ENCODE measurements at places on chromosomes 11 and 22.

DNA sequence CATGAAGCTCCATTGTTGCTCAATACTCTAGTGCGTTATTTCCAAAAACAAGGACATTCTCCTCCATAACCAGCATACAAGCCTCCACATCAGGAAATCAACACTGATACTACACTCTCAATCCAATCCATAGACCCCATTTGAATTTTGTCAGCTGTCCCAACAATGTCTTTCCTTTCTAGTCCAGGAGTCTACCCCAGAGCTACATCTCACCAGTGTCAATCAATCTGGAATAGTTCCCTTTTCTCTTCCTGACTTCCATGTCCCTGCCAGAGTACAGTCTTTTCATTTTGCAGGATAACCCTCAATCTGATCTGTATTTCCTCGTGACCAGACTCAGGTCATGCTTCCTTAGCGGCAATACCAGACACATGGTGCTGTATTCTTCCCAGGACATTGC lies 43.0 kb downstream of the TCF20 start:
- no peak for DNase-seq

DNA sequence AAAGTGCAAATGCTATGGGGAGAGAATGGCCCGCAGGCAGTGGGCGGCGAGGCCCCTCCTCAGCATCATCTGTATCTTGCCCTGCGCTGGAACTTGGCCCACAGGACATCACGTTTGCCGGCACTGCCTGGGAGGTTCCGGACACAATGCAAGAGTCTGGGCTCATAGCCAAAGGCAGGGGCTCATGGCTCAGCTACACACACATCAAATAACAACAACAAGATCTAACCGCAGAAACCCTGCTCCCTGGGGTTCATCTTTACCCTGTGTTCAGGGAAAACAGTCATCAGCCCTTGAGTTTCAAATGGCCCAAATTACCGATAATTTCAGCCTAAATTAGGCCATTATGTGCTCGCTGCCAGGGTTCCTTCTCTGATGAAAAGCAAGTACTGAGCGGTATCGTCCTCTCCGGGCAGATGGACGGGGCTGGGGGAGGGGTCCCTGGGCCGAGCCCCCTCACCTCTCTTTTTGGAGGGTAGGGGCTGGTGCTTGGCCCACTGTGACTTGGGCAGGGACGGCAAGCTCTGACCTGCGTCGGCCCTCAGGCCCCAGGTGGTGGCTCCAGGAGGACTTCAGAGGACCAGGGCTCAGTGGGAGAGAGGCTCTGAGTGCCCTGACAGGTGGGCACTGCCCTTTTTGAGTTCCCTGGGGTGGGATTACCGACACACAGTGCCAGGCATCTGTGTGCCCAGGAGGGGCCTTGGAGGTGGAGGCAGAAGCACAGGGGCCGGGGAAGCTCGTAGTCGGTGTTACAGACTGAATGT lies 25.0 kb upstream of the GAL start:
- DNase-seq: no peak

GRCh38 chr11:109423466-109424190 lies 1.6 kb downstream of the C11orf87 start:
- no peak for DNase-seq

DNA sequence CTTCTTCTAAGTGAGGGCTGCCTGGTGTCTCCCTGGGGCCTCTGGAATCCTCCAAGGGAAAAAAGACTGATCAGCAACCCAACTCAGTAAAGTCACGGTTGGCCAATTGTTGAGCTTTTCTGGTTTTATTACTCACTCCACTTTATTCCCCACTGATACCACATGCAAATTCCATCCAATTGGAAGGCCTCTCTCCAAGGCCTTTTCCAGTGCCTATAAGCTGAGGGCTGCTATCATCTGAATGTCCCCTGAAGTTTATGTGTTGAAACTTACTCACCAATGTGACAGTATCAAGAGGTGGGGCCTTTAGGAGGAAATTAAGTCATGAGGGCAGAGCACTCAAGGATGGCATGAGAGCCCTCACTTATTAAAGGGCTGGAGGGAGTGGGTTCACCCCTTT lies 463.3 kb downstream of the BUD13 start:
- no peak for DNase-seq

GRCh38 chr11:113557926-113558325 lies 82.7 kb upstream of the DRD2 start:
- DNase-seq: no peak

GRCh38 chr11:9462172-9462799 lies 1.5 kb downstream of the ZNF143 start:
- no peak for DNase-seq

DNA sequence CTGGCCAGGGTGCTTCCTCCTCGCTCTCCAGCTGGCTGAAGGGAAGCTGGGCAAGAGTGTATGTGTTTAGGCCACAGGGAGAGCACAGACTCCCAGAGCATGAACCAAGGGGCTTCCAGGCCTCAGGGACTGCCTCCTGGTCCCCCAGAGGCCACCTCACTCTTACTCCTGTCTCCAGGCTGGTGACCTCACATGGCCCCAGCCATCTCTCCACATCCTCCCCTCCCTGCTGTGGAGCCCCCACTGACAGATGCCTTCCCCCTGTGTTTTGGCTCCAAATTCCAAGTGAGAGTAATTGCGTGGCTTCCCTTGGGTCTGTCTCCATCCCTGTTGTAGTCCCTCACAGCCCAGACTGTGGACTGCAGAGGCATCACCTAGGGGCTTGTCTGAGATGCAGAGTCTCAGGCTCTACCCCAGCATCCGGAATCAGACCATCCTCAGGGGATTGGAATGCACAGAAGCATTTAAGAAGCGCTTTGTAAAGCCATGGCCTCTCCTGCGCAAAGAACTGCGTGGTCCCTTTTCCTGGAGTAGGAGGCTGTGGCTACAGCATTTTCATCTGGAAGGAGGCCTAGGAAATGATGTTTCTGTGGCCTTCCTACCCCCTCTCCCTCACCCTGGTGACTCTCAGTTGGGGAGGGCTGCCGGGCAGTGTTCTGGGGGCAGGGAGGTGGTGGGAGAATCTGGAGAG lies 91.1 kb downstream of the ATXN10 start:
- no peak for DNase-seq

DNA sequence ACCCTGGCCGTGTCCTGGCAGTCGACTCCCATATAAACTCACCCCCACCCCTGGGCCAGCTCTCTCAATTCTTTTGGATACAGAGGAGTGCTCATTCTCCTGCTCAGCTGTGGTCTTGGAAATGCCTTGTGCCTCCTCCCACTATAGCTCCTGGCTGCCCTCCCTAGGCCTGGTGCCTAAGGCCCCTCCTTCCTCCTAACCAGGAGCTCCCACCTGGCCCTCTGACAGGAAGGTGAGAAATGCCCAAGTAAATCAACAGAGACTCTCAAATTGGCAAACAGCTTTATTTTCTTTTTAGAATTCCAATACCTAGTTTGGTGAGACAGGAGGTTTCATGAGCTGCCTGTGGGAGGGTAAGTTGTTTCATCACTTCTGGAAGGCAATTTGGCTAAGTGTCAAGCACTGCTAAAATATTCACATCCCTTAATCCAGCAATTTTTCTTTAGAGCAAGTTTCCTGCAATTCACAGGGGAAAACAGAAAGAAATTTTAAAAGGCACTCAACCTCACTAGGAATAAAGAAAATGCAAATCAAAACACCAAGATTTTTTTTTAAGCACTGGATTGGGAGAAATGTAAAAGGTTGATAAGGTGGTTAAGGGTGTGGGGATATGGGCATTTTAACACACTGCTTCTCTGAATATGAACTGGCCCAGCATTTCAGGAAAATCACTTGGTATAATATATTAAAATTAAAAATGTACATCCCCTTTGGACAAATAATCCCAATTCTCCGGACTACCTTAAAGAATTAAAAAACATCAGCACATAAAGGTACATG lies 209.7 kb upstream of the ARHGAP20 start:
- DNase-seq: no peak

DNA sequence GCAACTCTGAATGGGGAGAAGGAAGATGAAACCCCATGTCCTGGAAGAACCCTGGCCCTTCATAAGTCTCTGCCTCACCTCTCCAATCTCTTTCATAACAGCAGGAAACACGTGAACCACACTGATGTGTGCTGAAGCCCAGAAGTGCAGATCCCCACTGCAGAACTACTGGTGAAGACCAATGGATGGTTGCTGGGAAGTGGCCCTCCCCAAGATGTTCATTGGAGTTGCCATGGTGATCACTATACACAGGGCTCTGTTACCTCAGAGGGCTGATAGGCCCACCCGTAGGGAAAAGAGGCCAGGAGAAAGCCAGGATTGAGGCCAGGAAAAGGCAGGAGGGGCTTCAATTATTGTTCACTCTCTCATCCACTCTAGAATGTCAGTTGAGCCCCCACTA lies 11.6 kb downstream of the TST start:
- no peak for DNase-seq

- DNase-seq: no peak
Measured at GRCh38 chr22:22728382-22728781, 84.0 kb downstream of the GGTLC2 start.

DNA sequence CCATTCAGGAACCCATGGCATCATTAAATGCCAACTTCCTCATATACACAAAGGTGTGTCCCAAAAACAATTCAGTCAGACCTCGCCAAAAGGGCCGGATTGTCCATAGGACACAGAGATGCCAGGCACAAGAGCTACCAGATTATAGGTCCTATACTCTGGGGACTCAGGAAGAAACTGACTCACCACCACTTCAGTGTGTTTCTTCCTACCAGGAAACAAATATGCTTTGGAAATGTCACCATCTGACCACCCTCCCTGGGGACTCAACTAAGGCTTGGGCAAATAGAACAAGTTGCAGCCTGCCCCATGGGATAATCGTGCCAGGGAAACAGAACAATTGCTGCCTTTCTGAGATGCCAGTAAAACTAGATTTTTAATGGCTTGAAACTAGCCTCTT lies 11.7 kb downstream of the POU2AF3 start:
- DNase-seq: no peak

GRCh38 chr11:77024745-77025144 lies 9.5 kb upstream of the B3GNT6 start:
- DNase-seq: no peak

DNA sequence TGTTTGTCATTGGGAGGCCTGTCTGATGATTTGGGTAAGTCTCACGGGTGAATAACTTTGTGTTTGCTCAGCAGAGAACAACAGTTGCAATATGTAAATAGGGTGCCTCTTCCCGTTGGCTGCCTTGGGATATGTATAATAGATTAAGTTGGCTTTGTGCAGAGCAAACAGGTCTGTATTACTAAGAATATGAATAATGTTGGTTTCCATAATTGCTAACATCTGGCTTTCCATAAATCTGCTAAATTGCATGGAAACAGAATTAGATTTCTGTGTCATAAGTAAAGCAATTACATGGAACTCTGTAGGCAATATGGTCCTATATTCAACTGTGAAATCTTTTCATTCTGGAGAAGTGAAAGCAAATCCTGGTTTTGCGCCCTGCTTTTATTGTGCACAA lies 636.0 kb upstream of the ANO5 start:
- DNase-seq: no peak

DNA sequence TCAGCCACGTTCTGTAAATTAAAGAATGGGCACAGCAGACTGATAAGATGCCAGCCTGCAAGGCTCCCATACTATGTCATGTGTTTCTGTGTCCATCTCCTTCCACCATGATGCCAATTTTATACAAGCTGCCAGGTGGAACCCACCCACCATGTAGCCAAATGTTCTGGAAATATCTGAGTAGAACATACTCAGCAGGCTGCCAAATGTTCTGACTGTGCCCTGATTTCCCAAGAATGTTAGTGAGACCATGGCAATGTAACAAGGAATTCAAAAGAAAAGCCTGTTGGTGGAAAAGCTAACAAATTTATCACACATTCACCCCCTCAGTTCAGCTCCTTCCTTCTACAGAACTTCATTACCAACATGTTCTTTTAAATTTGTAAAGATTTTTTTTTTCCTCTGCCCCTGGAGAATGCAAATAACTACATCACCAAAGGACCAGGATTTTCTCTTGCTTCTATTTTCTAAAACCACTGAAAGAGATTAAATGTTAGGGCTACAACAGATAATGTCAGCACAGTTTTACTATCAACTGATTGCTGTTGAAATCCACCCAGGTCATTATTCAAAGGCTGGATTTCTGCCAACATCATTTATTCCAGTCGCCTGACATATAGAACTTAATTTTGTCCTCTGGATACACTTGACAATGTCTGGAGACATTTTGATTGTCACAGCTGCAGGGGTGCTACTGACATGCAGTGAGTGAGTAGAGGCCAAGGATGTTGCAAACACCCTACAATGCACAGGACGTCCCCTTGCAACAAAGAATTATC lies 3.1 kb downstream of the DMC1 start:
- no peak for DNase-seq

GRCh38 chr11:117127171-117127901 lies 16.8 kb upstream of the PAFAH1B2 start:
- DNase-seq: no peak

DNA sequence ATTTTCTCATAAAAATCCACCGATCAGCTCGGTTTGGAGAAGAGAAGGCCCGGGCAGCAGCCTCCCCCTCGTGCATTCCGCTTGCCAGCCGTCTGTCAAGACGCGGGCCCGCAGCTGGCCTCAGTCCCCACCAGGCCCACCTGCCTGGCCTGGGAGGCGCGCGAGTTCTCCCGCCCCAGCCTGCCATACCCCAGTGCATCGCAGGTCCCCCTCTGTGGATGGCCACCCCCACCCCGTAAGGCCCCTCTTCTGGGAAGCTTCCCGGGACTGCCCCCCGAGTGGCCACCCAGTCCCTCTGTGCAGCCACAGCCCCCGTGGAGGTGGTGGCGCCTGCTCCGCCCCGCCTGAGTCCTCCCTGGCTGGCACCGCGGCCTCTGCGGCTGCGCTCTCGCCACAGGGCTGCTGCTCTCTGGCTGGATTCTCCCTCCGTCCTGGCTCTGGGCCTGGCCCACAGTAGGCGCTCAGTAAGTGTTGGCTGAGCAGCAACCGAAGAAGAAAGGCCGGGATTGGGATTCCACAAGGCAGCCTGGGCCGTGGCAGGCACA lies 74.0 kb upstream of the TCF20 start:
- no peak for DNase-seq

- no peak for DNase-seq
Measured at GRCh38 chr11:119189393-119189792, 4.1 kb downstream of the NHERF4 start.

DNA sequence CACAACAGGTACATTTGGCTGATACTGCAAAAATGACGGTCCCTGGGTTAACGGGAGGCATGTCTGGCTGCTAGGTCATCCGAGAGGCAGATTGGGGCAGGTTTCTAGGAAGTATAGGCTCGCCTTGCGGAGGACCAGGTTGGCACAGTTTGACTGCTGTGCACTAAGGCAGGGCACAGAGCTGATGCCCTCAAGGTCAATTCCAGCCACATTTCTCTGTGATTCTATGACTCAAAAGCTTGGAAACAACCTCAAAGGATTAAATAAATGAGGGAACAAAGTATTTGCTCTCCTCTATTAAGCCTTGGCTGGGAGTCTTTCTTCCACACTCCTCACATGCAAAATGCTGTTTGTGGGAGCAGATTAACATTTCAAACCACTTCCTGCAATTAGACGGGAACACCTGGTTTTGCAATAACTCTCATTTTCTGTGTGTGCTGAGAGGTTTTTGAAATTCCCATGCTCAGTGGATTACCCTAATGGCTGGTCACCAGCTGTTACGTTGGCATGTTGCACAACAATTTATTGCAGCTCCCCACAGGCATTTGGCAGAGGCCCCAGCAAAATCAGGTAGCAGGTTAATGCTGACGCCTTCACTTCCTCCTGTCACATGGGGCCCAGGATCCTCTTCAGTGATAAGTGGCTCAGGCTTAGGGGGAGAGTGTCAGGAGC lies 61.0 kb upstream of the PLET1 start:
- DNase-seq: no peak
